Fibroblast of skin of right biceps (primary cell): ENCODE measurements at places on chromosomes 11 and 22.
A peak's percentile ranks its signal among the peaks of the same experiment; 100 is the strongest.

- peak; percentile 7 for DNase-seq
These were observed 188.3 kb downstream of the OPCML start for GRCh38 chr11:133343951-133344350.

DNA sequence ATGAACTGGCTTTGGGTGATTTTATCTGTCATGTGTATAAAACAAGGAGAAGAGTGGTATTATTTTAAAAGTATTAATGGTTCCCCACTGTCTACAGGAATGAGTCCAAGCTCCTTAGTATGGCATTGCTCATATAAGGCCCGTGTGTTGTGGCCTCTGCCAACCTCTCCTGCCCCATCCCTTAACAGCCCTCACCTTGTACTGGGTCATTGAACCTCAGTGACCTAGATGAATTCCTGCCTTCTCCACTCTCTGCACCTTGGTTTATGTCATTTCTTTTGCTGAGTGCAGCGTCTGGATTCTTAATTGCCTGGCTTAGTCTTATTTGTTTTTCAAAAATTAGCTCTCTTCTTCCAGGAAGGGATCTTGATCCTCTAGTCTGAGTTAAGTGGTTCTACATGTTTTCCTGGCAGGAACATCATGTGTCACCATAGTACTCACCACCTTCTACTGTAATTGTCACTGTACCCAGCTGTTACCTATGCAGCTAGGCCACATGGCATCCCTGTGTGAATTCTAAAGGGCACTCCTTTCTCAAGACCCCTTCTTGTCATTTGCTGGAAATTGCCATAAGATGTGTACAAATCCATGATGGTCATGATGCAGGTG lies 36.2 kb upstream of the POGLUT3 start:
- no peak for DNase-seq

GRCh38 chr11:532986-533585 lies 2.3 kb downstream of the HRAS start:
- DNase-seq = no peak

DNA sequence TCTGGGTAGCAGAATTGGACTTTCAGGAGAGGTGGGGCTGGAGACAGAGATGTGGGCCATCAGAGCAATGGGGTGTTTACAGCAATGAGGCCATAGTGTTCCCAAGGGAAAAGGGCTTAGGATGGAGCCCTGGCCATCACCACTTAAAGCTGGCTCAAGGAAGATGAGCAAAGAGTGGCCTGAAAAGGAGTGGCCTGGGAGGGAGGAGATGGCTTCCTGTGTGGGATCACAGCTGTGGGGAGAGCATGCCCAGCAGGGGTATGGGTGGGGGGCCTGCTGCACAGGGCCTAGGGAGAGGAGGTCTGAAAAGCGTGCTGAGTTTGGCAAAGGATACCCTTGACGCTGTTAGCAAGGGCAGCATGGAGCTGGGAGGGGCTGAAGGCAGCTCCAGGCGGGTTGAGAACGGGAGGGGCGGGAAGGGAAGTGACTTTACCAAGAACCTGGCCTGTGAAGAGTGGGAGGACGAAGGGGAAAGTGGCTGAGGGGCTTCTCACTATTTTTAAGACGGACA lies 13.9 kb downstream of the LRRC32 start:
- no peak for DNase-seq

GRCh38 chr22:20106205-20106848 lies 9.6 kb upstream of the RANBP1 start:
- no peak for DNase-seq

GRCh38 chr11:128302425-128303186 lies 284.8 kb downstream of the ETS1 start:
- no peak for DNase-seq
